Effector CD4-positive, alpha-beta T cell (primary cell): ENCODE measurements at places on chromosomes 6 and 20.

GRCh38 chr6:3316331-3316730, 57.6 kb downstream of the PSMG4 start:
- no peak for DNase-seq

GRCh38 chr6:83417880-83418663, 12.8 kb downstream of the ME1 start:
- DNase-seq: no peak

DNA sequence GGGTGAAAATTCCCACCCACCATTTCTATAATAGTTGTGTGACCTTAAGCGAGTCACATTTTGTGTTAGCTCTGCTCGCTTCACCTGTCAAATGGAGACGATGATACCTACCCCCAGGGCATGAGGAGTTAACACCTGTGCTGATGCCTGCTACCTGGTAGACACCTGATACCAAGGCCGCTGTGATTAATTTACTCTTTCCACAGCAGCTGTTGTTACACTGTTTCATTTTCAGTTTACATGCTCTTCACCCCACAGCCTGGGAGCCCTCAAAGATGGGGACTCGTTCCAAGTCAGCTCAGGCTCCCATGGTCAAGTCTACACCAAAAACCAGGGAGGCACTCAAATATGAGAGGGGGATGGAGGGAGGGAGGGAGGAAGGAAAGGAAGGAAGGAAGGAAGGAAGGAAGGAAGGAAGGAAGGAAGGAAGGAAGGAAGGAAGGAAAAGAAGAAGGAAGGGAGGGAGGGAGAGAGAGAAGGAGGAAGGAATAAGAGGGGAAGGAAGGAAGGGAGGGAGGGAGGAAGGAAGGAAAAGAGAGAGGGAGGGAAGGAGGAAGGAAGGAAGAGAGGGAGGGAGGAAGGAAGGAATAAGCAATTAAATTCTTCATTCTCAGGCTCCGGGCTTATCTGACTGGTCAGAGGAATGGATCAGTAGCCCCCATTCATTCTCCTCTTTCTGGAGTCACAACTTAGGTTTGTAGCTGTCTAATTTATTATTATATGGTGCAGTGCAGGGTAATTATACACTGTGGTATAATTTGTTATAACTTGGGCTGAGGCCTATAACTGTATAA, 40.9 kb downstream of the PDYN start:
- DNase-seq: no peak

- DNase-seq: no peak
These were observed 21.2 kb downstream of the GNAS-AS1 start for GRCh38 chr20:58829531-58829941.

DNA sequence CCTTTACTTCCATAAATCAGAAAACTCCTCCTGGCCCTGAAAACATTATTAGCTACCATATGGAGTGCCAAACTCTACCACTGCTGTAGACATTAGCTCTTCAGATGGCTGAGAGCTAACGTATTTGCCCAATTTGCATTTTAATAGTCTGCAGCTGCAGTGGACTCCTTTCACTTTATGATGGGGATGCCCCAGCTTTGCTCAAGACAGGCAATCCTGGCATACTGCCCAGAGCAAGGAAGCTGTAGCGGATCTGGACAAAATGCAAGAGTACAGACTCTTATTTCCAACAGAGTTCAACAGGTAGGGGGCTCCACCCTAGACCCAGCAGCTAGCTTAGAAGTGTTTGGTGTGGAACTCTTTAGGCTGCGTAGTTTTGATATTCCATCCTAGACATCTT, 246.7 kb downstream of the FOXC1 start:
- DNase-seq: no peak

DNA sequence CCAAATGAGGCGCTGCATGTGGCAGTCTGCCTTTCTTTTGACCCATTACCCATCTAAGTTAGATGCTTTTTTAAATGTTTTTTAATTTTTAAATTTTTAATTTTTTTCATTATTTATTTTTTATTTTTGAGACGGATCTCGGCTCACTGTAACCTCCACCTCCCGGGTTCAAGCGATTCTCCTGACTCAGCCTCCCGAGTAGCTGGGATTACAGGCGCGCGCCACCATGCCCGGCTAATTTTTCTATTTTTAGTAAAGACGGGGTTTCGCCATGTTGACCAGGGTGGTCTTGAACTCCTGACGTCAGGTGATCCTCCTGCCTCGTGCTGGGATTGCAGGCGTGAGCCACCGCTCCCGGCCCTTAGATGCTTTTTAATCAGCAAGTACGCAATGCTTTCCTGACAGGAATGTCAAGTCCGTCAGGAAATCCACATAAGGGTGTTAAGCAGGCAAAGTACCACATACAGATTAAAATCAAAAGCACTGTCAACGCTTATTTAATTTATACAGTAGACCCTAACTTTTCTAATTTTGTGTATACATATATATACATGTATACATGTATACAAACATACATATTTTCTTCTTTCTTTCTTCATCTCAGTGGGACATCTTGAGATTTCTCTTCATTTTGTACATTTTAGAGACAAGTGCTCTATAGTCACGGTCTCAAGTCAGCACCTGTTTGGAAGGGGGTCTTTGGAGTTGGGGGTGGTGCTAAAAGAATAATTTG, 995 bp upstream of the GSTA4 start:
- DNase-seq: peak; percentile 11

- DNase-seq: no peak
These were observed 35.0 kb upstream of the RNF24 start for GRCh38 chr20:4050203-4050980.

DNA sequence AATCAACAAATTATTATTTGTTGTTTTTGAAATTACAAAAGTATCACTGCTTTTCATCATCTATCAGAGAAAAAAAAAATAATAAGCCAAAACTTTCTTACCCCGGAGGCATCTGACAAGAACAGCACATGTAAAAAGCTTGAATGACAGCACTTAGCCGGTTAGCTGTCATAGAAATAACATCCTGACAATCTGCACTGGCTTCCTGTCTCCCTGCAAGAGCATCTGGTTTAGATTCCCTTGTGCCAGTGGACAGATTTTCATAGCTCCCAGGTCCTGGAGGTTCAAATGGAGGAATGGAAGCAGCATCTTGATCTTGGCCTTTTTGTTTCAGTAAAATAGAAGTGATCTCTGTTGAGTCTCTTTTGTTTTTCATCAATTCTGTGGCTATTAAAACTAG, 74.8 kb downstream of the HACE1 start:
- DNase-seq: no peak

- no peak for DNase-seq
These were observed 6.7 kb downstream of the OPN5 start for GRCh38 chr6:47788498-47788884.

GRCh38 chr20:47389867-47390347, 33.4 kb upstream of the ZMYND8 start:
- DNase-seq: no peak

- DNase-seq: no peak
These were observed 22.7 kb downstream of the MRPL14 start for GRCh38 chr6:44104481-44105021.

DNA sequence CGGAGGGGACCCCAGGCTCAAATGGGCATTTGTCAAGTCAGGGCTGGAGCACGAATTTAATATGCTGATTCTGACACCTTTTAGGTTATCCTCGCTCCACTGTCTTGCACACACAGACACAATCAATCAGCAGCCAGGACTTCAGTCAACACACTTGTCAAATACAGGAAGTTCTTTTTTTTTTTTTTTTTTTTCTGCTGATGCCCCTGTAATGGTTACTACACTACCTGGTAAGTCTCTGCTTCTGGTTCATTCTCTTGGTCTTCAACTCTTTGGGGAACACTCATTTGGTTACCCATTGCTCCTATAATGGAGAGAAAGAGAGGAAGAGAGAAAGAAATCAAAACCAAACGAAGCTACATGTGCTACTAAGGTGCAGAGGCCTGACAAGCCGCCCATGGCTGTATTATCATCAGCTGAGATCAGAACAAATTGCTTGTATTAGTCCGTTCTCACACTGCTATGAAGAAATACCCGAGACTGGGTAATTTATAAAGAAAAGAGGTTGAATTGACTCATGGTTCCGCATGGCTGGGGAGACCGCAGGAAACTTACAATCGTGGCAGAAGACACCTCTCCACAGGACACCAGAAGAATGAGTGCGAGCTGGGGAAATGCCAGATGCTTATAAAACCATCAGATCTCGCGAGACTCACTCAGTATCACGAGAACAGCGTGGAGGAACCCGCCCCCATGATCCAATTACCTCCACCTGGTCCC, 11.8 kb downstream of the BCAS1 start:
- no peak for DNase-seq

GRCh38 chr20:63215101-63216040, 560 bp downstream of the YTHDF1 start:
- no peak for DNase-seq

GRCh38 chr20:23923891-23924435, 44.4 kb upstream of the CST5 start:
- DNase-seq: no peak

DNA sequence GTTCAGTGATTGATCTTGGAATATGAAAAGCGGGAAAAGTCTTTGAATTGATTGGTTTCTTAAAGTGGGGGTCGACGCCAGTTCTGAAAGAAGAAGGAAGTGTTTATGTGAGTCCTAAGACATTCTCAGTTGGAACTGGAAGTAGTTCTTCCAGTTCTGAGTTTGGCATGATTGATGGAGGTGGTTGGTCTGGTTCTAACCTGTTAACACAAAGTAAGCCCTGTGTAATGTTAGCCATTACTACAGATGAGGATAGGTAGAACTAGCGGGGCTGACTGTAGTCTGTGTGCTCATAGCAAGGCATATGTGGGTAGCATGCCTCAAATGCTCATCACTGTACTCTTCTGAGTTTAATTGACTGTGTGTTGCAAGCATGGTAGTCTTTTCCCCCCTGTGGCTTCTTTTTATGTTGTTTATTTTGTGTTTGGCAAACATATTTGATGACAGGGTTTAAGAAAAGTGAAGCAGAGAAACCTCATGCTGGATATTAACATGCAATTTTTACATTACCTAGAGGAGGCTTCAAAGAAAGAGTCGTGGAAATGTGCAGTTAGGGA, 24.9 kb downstream of the CITED2 start:
- DNase-seq: no peak

GRCh38 chr6:170037541-170038250, 253.2 kb downstream of the DLL1 start:
- no peak for DNase-seq

- DNase-seq: no peak
These were observed 31.4 kb downstream of the SENP6 start for GRCh38 chr6:75633045-75633444.

GRCh38 chr6:35681298-35681697, 7.4 kb downstream of the FKBP5 start:
- no peak for DNase-seq

DNA sequence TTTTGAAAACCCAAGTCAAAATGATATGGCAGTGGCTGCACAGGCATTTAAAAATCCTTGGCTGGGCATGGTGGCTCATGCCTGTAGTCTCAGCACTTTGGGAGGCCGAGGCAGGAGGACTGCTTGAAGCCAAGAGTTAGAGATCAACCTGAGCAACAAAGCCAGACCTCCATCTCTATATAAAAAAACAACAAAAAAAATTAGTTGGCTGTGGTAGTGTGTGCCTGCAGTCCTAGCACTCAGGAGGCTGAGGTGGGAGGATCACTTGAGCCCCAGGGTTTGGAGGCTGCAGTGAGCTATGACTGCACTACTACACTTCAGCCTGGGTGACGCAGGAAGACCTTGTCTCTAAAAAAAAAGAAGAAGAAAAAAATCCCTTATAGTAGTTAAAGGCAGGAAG, 142.9 kb downstream of the MYB start:
- no peak for DNase-seq

- DNase-seq: no peak
These were observed 122.1 kb upstream of the SPACA1 start for GRCh38 chr6:87925373-87926060.

- DNase-seq: no peak
These were observed 126.3 kb downstream of the C6orf118 start for GRCh38 chr6:165183071-165183470.

- DNase-seq: peak; percentile 14
These were observed 844 bp upstream of the ABRACL start for GRCh38 chr6:139027620-139028182.
